T-cell (primary cell): ENCODE measurements at places on chromosomes 6 and 20. TPM values are rescaled to one million over a fixed set of nuclear protein-coding genes. Genes with fewer than 3 reads are reported as not detected.

- DNase-seq, result no peak
These were observed 119.8 kb downstream of the HUS1B start for GRCh38 chr6:537114-537513.

DNA sequence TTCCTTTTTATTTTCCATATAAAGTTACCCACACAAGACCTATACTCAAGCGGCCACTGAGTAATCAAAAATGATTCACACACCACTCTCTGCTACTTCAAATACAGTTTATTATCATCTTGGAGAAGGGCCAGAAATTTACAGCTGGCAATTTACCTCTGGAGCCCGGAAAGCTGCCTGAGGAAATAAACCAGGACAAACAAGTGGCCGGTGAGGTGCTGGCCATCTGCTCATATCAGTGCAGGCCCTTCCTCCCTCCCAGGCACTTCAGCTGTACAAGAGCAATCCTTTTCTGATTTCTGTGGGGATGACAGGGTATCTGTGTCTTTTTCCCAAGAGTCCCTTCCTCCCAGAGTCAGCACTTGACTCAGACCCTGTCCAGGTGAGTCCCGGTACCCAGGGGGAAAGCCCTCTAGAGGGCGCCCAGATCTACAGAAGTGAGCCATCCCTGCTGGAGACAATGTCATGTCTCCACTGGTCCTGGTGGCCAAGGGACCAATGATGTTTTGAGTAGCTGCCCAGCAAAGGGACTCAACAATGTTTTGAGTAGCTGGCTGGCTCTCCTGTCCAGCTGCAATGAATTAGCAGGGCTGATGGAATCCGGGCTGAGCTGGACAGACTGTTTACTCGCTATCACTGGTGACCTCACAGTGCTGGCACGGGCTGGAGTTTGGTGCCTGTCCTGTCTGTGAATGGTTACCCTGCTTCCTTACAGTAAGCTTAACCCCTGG is 23.6 kb downstream of the LRP11 start:
- DNase-seq, result no peak

DNA sequence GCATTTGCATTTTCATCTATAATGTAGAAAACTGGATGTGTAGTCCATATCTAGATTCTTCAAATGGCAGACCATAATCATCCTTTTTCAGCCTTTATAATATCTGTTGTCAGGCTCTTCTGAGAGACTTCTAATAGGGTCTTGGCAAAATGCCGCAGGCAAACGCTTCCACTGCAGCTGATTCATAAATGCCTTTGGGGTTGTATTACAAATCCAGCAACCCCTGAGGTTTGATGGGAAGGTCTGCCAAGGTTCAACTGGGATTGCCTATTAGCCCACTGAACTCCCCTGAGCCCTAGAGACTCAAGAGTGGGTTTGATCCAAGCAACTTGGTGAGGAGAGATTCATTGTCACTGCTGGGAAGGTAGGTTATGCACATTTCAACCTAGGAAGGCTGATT is 365.2 kb upstream of the POU3F2 start:
- DNase-seq, result no peak

DNA sequence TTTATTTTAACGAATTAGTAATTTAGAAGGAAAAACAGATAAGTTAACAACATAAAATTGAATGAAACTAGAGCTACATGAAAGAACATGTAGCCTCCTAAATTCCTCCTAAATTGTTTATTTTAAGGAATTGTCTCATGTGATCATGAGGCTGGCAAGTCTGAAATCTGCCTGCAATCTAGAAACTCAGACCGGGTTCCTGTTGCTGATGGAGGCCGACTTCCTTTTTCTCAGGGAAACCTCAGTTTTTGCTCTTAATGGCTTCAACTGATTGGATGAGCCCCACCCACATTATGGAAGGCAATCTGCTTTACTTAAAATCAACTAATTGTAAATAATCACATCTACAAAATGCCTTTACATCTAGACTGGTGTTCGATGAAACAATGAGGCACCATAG is 267.6 kb upstream of the PRND start:
- DNase-seq, result no peak

DNA sequence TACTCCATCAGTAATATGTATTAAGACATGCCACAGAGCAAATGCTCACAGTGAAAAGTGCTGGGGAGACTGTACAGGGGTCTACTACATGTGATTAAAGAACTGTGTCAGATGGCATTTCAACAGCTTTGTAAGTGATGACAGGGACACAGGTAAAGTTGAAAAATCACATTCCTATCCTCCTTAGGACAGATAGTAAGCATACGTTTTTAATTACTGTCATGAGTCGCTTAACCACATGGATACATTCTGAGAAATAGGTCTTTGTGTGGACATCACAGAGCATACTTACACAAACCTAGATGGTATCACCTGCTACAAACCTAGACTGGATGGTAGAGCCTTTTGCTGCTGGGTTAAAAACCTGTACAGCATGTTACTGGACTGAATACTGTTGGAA is 645.8 kb upstream of the AGPAT4 start:
- DNase-seq, result no peak

DNA sequence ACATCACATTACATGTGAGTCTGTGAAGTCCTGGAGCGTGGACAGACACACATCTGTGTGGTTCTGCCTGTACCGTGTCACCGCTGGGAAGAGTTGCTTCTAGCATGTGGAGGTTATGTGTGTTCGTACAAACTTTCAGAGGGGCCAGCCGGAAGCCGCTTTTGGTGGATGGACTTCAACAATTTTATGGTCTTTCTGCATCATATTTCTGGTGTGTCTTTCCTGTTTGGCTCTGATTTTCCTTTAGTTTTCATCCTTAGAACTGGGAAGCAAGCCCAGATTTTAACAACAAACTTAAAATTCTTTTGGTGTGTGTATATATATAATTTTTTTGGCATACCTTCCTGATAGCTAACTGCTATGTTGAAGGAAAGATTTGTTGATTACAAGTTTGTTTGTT is 71.2 kb downstream of the TIAM2 start:
- no peak for DNase-seq

GRCh38 chr20:63573647-63574131 is 350 bp downstream of the HELZ2 start:
- no peak for DNase-seq

DNA sequence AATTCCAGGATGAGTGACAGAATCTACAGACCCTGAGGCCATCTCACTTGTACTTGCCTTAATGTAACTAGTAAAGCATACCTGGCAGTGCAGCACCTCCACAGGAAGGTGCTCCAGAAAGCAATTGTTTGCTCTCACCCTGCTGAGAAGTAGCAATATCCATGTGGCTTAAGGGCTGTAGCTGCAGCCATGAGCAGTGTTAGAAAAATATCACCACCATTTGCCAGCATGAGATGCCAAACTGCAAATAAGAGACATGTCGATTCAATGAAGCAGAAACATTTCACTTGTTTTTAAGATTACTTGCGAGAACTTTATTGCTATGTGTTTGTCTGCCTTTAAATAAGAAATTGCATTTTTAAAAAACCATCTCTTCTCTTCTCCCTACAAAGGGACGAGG is 151.5 kb downstream of the PRL start:
- DNase-seq, result no peak

GRCh38 chr6:24076011-24076410 is 50.0 kb upstream of the NRSN1 start:
- no peak for DNase-seq

GRCh38 chr20:13263451-13263850 is 42.4 kb downstream of the ISM1 start:
- no peak for DNase-seq

DNA sequence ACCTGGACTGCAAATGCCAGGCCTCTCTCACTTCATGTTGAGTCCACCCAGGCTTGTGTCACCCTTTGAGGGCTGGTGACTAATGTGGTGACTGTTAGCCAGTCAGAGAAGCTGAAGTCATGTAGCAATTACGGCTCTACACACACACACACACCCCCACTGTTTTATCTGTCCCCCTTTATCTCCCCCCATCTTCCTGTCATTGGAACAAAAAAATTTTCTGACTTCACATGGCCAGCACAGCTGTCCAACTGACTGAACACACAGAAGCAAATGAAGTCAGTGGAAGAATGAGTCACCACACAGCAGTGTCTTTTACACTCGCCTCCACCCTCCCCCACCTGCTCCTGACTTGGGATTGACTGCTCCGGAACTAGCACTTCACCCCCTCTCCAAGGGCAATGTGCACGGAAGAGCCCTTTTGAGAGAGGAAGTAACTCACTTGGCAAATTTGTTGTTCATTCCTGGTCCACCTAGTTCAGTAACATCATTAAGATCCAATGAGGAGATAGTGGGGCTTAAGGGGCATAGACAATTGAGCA is 198.0 kb downstream of the RNF144B start:
- DNase-seq, result no peak

DNA sequence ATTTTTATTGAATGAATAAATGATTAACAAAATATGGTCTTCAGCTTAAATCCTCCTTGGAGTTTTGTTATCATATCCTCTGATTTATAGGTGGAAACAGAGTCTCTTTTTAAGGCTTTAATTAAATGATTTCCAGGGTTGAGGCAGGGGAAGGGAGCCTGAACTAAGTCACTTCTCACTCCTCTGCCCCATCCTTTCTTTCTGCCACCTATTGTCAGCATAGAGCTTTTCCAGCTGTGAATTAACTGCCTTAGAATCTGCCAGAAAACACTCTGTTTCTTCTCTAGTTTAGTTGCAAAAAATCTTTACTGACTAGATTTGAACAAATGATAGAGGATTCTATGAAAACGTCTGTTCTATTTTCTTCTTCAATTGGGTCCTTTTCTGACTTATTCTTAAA is 9.8 kb downstream of the OGFRL1 start:
- DNase-seq, result no peak

DNA sequence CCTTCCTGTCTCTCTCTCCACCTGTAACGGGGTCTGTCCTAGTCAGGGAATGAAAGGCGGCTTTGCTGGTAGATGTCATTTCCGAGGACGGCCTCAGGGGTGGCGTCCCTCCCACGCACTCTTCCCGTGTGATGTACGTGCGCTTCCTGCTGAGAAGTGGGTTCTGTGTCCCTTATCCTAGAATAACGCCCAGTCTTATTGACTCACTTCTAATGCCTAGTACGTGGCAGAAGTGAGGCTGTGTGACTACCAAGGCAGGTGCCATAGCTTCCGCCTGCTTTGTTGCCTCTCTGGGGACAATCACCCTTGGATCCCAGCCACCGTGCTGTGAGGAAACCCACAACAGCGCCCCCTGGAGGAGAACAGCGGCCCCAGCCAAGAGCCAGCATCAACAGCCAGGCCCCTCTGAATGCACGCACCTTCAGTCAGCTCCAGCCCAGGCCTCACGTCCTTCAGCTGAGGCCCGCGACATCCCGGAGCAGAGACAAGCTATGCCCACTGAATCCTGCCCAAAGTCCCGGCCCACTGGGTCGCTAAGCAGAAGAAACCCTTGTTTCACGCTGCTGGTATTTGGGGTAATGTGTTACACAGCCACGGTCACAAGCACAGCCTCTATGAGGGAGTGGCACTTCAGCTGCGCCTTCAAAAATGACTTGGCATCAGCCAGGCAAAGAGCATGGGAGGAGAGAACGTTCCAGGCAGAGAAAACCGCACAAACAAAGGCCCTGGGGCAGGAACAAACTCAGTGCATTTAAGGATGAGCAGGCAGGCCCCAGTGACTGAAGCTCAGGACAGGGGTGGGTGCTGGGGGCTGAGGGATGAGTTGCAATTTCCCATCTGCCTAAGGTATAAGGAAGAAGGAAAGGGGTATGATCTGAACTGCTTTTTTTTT is 224.2 kb downstream of the NFATC2 start:
- peak; percentile 36 for DNase-seq

DNA sequence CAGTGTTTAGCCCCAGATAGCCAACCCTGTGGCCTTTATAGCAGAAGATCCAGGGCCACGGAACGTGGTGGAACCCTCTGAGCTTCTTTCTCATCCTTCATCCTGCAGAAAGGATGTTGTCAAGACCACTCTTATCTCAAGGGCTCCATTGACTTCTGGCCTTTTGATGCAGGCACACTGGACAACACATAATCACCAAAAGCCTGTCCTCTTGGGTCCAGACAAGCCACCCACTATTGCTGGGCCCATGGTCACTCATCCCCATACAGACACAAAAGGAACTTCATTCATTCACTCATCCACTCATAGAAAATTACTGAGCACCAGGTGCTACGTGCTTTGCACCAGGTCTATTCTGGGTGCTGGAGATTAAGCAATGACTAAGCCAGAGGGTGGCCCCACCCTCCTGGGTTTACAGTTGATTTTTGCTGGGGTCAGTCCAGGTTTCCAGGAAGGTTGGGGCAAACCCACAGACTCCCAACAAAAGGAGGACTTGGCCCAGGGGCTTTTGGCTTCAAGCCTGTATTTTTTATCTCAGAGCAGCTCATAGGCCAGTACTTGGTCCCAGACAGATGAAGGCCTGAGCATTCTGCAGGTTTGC is 2.4 kb downstream of the CST8 start:
- DNase-seq, result no peak

C6orf118 gene
- not detected for total RNA-seq

CDSN gene
- not detected for total RNA-seq

DNAH8 gene
- total RNA-seq, result 0.10 TPM

SLC4A11 gene
- total RNA-seq, result 2.9 TPM

HMGCLL1 gene
- not detected for total RNA-seq

SCRT2 gene
- not detected for total RNA-seq

SLC22A2 gene
- total RNA-seq, result not detected

HTR1B gene
- not detected for total RNA-seq

ENPP5 gene
- 0.95 TPM for total RNA-seq

ESR1 gene
- total RNA-seq, result 7.3 TPM

STK38 gene
- total RNA-seq, result 153 TPM

CRISP2 gene
- not detected for total RNA-seq

ANGPT4 gene
- total RNA-seq, result not detected

FGD2 gene
- 7.4 TPM for total RNA-seq
